ENCODE measurements at places on chromosomes 7 and 10. TPM values are rescaled to one million over a fixed set of nuclear protein-coding genes. Genes with fewer than 3 reads are reported as not detected.

DNA sequence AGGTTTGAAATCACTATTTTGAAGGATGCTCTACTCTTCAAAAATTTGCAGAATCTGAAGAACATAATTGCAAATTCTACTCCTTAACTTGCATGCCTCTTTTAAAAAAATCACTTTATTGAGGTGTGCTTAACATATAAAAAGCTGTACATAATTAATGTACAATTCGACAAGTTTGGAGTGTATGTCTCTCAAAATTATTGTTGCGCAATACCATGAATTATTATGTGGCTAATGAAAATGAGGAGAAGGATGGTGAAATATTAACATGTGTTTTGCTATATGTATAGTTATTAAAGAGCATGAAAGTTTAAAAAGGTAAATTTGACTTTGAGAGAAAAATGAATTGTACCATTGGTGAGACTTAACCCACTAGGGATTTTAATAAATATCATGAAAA is 187.2 kb upstream of the MALRD1 start:
- DNase-seq: no peak

GRCh38 chr10:131210181-131210580 is 101.3 kb downstream of the TCERG1L start:
- DNase-seq: no peak

DNA sequence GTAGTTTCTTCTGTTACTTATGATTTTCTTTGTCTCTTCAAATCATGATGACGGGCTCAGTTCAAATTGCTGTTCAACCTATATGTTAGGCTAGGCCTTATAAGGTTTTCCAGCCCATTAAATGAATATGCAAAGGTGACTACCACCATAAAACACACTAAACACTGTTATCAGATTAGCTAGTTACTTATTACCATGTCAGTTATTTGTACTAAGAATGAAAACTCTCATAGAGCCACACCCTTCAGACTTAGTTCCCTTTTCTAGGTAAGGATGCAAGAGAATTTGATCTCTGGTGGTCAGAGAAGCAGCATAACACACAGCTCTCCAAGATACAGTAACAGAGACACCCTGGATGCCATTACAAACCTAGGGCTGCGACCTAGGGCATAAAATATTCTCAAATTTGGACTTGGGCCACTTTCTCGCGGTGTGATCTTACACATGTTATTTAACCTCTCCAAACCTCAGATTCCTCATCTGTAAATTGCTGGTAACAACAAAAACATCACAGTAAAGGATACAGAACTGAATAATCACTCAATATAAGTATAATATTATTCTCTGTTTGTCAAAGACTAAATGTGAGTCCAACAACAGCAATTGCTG is 35.6 kb downstream of the ANKMY2 start:
- no peak for DNase-seq

- DNase-seq: no peak
These were observed 125.9 kb downstream of the PAXIP1 start for GRCh38 chr7:154877031-154877430.

GRCh38 chr10:14660831-14661230 is 113.9 kb downstream of the FAM107B start:
- no peak for DNase-seq

PTTG1IP2 gene
- total RNA-seq: not detected

ADAP1 gene
- 3.1 TPM for total RNA-seq

ZNF804B gene
- total RNA-seq: not detected

RAMP3 gene
- 0.13 TPM for total RNA-seq

GRCh38 chr10:103123282-103124024 is 69.6 kb downstream of the NT5C2 start:
- no peak for DNase-seq

DNA sequence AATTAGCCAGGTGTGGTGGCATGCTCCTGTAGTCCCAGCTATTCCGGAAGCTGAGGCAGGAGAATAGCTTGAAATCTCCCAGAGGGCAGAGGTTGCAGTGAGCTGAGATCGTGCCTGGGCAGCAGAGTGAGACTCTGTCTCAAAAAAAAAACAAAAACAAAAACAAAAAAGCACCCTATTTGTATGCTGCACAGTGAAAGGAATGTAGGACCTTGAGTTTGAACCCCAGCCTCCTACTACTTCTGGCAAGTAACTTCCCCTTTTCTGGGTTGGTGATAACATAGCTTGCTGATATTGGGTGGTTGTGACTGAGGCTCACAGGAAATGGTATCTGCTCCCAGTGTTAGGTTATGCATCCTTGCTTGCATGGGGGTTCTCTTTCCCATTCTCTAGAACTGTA is 205.3 kb downstream of the BUB3 start:
- no peak for DNase-seq

DNA sequence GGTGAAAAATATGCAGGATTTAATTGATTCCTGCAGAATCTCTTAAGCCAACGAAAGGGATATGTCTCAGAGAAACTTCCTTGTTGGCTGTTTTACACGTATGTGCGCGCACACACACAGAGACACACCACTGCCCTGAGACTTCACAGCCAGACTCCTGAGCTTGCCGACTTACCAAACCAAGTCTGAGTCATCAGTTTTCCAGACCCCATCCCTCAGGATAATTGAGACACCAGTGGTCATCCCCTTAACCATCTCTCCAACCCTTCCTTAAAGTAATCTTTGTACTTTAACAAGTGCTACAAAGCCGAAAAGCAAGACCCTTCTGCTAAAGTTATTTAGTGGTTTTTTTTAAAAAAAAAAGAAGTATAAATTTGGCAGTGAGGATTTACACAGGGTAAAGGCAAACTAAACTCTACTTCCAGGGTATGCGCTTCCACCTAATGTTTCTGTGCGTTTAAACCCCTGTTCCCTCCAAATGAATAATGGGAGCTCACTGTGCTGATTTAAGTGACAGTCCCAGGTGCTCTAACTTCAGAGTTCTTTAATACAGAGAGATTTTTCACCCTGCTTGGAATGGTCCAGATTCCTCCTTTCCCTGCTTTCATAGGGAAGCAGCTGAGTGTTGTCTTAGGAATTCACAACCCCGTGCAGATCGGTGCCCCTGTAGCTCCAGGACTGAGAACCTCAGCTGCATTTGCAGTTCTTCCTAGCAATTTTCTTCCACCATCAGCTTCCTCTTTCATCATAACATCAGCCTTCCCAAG is 198.5 kb downstream of the INHBA start:
- no peak for DNase-seq

GRCh38 chr7:1971946-1972654 is 260.6 kb downstream of the MAD1L1 start:
- DNase-seq: no peak

DNA sequence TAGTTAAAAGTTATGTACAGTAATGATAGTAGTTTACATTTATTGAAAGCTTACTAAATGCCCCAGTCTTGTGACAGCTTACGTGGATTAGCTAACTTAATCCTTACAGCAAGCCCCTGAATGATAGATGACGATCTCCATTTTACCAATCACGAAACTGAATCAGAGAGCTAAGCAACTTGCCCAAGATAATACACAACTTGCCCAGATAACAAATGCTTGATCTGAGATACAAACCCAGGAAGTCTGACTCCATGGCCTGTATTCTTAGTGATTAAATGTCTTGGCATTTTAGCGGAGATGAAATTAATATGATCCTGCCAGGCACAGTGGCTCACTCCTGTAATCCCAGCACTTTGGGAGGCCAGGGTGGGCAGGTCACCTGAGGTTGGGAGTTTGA is 46.9 kb upstream of the FMC1 start:
- no peak for DNase-seq

CYP26C1 gene
- 1.1 TPM for total RNA-seq

- DNase-seq: no peak
These were observed 6.1 kb upstream of the STK32C start for GRCh38 chr10:132313865-132314264.

GRCh38 chr7:6268023-6268900 is 4.2 kb downstream of the CYTH3 start:
- DNase-seq: no peak

DNA sequence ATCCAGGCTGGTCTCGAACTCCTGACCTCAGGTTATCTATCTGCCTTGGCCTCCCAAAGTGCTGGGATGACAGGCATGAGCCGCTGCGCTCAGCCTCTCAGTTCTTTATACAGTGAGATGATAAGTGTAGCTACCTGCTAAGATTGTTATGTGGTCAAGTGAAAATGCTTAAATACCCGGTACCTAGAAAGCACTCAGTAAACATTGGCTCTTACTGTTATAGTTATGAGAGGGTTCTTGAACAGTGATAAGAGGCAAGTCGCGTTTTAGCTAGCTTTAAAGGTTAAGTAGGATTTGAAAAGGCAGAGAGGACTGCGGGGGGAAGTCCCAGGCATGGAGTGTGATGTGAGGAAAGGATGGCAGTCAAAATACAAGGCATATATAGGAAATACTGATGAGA is 4.5 kb downstream of the ZKSCAN1 start:
- DNase-seq: no peak

MAD1L1 gene
- 70.8 TPM for total RNA-seq

DNA sequence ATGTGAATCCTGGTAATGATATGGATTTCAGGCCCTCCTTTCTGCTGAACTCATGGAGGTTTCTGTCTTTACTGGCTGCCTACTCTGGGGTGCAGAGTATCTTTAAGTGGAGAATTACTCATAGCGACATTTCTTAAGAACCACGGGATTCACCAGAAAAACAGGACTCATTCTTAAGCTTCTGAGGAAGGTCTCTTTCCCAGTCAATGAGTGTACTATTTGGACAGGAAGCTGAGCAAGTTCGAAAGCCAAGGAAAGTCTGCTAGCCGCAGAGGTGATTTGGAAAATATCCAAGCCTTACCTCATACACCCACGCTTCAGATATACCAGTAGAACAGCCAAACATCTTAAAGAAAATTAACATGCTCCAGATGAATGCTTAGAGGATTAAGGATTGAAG is 377.6 kb upstream of the MYO3A start:
- peak; percentile 18 for DNase-seq

NCF1 gene
- total RNA-seq: not detected

- no peak for DNase-seq
These were observed 99.9 kb upstream of the CTBP2 start for GRCh38 chr10:125260260-125260659.

DNA sequence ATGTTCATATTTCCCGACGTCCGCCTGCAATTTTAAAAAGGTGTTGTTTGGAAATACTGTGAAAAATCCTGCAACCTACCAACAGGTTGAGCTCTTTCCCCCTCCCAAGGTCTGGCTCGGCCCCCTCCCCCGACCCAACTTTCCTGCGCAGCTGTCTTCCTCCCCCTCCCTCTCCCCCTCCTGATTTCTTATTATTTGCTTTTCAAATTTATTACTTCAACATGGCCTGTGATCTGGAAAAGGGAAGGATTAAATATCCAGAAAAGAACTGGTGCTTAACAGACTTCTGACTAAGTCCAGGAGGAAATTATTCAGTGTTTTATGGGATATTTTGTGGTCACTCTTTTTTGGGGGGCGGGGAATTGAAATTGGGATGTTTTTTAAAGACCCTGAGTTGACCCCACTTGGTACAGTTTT is 2.4 kb downstream of the ARID5B start:
- DNase-seq: no peak

DNA sequence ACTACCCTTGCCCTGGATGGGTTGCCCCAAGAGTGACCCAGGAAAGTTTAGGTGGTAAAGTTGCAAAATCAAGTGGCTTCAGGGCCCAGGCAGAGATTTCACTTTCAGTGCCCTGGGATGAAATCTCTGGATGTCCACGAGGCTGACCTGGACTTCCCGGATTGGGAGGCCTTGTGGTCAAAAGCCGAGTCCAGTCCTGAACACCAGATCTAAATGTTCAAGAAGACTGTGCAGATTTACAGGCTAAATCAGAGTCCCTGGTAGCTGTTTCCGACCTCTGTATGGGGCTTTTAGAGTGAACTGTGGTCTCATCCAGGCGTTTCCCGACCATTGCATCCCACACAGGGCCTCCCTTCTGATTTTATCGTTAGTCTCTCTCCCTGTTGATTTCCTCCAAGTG is 95.3 kb downstream of the WDR11 start:
- DNase-seq: no peak

GRCh38 chr7:44384586-44385433 is 59.4 kb upstream of the CAMK2B start:
- no peak for DNase-seq

DNA sequence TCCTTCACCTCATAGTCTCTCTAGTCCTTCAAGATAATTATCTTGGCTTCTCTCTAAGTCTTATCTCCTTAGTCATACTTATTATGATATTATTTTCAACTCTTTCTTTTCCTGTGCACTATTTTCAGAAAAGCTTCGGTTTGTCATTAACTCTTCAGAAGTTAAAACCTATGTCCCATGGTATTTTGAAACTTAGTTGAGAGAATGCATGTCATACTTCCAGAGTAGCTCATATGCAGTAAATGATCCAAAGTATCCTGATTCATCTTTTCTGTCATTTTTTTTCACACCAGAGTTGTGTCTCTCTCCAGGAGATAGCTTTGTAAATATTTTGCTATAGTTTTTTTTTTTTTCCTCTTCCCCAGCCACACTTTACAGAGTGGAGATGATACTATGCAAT is 1008.6 kb downstream of the NRG3 start:
- DNase-seq: no peak
